ENCODE measurements at places on chromosomes 7 and 10. TPM values are rescaled to one million over a fixed set of nuclear protein-coding genes. Genes with fewer than 3 reads are reported as not detected.
A peak's percentile ranks its signal among the peaks of the same experiment; 100 is the strongest.

GRCh38 chr10:28879246-28879645, 201.9 kb downstream of the BAMBI start:
- no peak for DNase-seq

- DNase-seq, result no peak
Observed at GRCh38 chr10:48417374-48417773, 110.9 kb downstream of the MAPK8 start.

DNA sequence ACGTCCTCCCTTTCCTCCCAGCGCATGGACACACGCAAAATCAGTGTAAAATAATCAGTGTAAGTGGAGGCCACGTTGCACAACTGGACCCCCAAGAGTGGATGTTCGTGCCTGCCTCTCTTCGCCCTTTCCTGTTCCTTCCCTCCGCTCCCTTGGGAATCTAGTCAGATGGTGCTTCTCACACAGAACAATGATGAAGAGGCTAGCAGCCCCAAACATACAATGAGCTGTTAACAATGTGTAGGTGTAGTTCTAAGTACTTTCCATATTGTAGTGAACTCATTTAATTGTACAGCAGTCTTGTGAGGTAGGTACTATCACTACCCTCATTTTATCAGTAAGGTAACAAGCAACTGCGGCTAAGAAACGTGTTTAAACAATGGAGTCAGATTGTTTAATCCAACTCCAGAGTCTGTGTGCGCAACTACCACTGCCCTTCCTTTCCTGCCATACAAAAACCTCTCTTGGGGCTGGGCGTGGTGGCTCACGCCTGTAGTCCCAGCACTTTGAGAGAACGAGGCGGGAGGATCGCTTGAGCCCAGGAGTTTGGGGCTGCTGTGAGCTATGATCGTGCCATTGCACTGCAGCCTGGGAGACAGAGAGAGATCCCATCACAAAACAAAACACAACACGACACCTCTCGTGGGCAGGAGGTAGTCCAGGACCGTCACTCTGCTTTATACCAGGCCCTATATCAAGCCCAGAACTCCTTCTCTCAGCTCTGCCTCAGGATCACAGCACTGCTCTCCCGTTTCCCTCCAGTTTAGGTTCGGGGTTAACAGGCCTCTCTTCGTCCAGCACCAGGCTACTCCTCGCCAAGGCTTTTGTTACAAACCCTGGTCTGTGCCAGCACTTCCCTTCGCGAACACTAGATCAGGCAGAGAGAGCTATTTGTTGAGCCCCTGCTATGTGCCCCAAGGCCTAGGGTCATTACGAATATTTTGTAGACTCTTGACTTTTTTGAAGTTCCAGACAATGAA, 1.1 kb downstream of the FKBP9 start:
- DNase-seq, result peak; percentile 73

Gene RASA4
- total RNA-seq, result 7.0 TPM

Gene SPRN
- not detected for total RNA-seq

Data from right atrium auricular region (tissue), 2 donors.